ENCODE measurements at places on chromosomes 12 and 14.

DNA sequence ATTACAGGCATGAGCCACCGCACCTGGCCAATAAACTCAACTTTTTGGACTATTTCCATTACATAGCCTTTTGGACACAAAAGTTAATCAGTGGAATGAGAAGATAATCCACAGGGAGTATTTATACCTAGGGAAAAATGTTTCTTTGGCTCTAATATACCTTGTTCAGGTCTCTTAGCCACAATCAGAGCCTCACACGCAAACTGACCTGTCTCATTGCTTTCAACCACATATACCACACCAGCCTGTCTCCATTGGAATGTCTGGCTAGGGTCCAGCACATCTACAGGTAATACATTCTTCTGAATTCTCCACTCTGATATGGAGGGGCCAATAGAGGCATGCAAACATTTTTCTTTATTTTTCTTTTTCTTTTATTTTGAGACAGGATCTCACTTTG is 3.8 kb upstream of the RBMS2 start:
- DNase-seq, result no peak

GRCh38 chr14:102080183-102081080 is 6.4 kb downstream of the HSP90AA1 start:
- no peak for DNase-seq

DNA sequence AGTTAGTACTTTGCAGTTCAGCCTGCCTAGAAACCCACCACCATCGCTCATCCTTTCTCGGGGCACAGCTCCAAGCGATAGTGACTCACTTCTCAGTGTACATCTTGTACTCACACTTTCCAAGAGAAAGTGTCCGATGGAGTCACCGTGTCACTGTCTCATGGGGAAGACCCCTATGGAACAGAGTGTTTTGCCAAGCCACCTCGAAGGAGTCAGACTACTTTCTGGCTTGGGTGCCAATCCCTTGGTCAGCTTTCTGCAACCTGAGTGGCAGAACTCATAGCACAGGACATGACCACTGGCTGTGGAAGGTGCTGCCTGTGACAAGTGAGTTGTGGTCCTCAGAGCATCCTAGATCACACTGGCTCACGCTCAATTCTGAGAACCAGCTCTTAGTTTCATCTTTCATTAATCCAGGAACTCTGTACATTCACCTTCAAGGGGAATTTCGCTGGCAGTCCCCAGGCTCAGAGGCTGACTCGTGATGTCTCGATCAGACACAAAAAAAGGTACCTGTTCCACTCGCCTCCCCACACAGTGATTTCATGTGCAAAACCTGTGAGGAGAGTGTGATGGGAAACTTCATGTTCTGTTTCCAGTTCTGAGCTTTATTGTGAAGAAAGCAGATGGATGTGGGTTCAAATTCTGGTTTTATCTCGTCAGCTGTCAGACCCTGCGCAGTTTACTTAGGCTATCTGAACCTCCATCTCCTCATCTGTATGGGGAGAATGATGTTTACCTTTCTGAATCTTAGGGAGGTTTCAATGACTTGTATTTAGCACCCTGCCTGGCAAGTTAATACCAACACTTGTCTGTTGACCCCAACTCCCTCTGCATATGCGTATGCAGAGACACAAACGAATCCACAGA is 127.3 kb upstream of the CCND2 start:
- no peak for DNase-seq

GRCh38 chr12:57571926-57572762 is 18.8 kb upstream of the PIP4K2C start:
- no peak for DNase-seq

GRCh38 chr12:131528144-131528543 is 182.7 kb upstream of the SFSWAP start:
- DNase-seq, result no peak

- no peak for DNase-seq
These were observed 15.7 kb upstream of the CRY1 start for GRCh38 chr12:107108995-107109508.

- DNase-seq, result no peak
These were observed 4.7 kb downstream of the KDM2B start for GRCh38 chr12:121575952-121576625.

DNA sequence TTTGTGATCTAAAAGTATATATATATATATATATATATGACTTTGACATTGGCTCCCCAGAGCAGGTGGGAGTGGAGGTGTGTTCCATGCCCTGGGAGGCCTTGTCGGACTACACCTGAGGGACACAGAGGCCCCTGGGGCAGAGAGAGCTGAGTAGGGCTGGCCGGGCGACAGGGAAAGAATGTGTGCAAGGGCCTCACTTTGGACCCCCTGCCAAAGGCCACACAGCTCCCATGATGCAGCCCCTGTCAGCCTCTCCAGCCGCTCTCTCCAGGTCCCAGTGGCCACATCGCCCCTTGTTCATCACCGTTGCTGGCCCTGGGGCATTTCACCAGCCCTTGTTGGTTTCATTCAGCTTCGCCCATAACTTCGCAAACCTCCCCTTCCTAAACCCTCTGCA is 123.9 kb downstream of the BCL11B start:
- DNase-seq, result no peak

DNA sequence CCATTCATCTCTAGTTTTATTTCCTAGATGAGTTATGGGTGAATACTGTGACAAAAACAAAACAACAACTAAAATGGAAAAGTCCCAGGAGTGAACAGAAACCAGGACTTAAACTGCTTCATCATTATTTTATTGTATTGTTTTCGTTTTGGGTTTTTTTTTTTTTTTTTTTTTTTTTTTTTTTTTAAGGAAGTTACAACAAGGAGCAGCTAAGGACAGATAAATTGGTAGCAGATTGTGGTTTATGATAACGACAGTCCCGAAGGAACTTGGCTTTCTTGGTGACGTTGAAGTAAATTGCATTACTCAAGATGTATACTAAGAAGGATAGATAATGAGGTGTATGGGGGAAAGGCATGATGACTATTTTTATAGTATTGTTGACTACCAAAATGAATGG is 866.3 kb downstream of the NRXN3 start:
- no peak for DNase-seq

GRCh38 chr12:95796982-95797289 is 6.4 kb upstream of the NTN4 start:
- no peak for DNase-seq

GRCh38 chr12:64931981-64932380 is 107.5 kb downstream of the TBC1D30 start:
- DNase-seq, result no peak

DNA sequence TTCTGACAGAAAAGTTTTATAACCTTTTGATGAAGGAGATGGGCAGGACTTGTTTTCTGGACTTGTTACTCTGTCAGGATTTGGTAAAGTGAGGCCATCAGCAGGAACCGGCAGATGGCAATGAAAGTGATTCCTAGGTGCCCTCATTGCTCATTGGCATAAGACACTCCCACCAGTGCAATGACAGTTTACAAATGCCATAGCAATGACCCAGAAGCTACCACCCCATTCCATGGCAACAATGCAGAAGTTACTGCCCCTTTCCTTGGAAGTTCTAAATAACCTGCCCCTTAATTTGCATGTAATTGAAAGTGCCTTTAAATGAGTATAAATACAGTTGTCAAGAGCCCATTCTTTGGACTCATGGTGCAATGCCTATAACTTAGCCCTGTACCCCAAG is 222.6 kb downstream of the CEP128 start:
- DNase-seq, result no peak

GRCh38 chr12:47382305-47382704 is 302.5 kb upstream of the AMIGO2 start:
- no peak for DNase-seq
